Glomerular endothelial cell (primary cell): ENCODE measurements at places on chromosomes 13 and 19. TPM values are rescaled to one million over a fixed set of nuclear protein-coding genes. Genes with fewer than 3 reads are reported as not detected.

The PALM gene
- total RNA-seq = 48.9 and 52.8 TPM in 2 replicates

The TLE6 gene
- 0.58 and 0.88 TPM in 2 replicates for total RNA-seq

- no peak for DNase-seq
These were observed 3.7 kb downstream of the CD70 start for GRCh38 chr19:6587093-6587820.

GRCh38 chr19:2315818-2316353 is 7.9 kb upstream of the LINGO3 start:
- no peak for DNase-seq

DNA sequence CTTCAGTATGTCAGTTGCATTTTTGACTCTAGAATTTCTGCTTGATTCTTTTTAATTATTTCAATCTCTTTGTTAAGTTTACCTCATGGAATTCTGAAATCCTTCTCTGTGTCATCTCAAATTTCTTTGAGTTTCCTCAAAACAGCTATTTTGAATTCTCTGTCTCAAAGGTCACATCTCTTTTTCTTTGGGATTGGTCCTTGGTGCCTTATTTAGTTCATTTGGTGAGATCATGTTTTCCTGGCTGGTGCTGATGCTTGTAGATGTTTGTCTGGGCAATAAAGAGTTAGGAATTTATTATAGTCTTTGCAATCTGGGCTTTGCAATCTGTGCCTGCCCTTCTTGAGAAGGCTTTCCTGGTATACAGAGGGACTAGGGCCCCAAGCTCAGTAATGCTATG is 18.5 kb upstream of the KBTBD7 start:
- DNase-seq = no peak

- DNase-seq = no peak
These were observed 928.7 kb downstream of the PCDH9 start for GRCh38 chr13:66301482-66301881.

GRCh38 chr19:16649734-16650133 is 10.2 kb downstream of the SMIM7 start:
- no peak for DNase-seq

DNA sequence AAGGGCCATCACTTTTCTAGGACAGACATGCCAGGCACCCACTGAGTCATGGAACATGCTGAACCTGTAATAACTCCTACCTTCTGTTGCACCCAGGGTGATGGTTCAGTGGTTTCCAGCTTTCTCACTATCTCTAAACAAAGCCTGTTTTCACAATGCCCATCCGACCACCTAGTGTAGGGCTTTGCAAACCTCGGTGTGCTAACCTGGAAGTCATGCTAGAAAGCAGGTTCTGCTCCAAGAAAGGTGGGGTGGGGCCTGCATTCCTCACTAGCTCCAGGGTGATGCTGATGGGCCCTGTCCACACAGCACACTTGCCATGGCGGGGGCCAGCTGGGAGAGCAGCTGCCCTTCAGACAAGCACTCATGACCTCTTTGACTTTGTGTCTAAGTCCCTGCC is 43.4 kb downstream of the COL4A2 start:
- no peak for DNase-seq
